Occipital lobe (tissue), 3 donors: ENCODE measurements at places on chromosomes 16 and 17.

DNA sequence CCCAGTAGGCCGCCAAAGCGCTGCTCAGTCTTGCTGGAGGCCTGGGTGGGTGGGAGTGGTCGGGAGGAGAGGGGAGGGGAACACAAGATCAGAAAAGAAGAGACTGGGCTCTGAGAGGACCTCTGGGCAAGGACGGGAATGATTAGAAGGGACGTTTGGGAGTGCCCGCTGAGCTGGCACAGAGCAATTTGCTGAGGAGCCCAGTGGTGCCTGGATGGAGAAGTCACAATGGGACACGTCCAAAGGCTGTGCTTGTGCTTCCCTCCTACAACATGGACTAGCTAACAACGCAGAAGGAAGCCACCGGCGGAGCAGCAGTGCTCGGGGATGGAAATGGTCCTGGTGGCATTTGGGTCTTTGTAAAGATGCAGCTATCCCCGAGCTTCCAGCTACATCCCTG is 45.6 kb upstream of the CACNG4 start:
- no peak for DNase-seq

- no peak for DNase-seq
These were observed 50.9 kb downstream of the HELZ start for GRCh38 chr17:67194134-67194533.

DNA sequence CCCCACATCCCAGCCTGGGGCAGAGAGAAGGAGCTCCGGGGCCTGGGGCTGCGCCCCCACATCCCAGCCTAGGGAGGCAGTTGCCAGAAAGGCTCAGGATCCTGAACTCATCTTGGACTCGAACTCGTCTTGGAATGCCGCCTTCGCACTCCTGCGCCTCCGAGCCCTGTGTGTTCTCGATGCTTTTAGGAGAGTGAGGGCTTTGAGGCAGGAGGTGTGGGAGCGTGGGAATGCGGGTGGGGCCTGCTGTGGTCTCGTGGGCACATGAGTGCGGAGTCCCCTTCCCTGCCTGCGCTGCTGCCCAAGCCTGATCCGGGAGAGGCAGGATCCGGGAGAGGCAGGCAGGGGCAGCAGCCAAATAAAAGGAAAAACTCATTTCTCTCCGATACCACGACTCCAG is 1.2 kb downstream of the BHLHA9 start:
- DNase-seq = no peak

GRCh38 chr17:82016875-82017459 is 5.7 kb downstream of the CENPX start:
- DNase-seq = no peak

GRCh38 chr17:71057448-71057847 is 888.1 kb downstream of the KCNJ2 start:
- DNase-seq = no peak

- peak; percentile 72 for DNase-seq
These were observed 82.2 kb downstream of the TNRC6C start for GRCh38 chr17:78040440-78041385.

- peak; percentile 32 for DNase-seq
These were observed 1151.9 kb upstream of the GOT2 start for GRCh38 chr16:59886021-59886420.
